ENCODE measurements at places on chromosomes 16 and 17.

DNA sequence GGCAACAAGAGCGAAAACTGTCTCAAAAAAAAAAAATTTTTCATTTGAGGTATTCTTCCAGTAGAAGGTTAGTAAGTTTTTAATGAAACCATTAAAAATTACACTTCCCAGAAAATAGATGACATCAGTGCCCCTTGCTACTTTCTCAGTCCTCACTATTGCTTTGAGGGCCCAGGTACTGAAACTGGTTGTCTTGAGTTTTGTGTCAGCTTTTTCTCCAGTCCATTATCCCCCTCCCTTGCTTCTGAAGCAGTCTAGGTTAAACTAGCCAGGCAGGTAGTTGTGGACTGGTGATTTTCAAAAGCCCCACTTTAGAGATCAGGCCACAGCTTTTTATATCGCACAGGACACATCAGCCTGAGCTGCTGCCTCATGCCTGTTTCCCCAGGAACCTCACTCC, 10.9 kb downstream of the SMCR8 start:
- DNase-seq, result no peak

- peak; percentile 86 for DNase-seq
Observed at GRCh38 chr17:81869221-81870130, 1.7 kb downstream of the ARHGDIA start.

GRCh38 chr16:84598360-84598759, 19.5 kb downstream of the COTL1 start:
- no peak for DNase-seq

DNA sequence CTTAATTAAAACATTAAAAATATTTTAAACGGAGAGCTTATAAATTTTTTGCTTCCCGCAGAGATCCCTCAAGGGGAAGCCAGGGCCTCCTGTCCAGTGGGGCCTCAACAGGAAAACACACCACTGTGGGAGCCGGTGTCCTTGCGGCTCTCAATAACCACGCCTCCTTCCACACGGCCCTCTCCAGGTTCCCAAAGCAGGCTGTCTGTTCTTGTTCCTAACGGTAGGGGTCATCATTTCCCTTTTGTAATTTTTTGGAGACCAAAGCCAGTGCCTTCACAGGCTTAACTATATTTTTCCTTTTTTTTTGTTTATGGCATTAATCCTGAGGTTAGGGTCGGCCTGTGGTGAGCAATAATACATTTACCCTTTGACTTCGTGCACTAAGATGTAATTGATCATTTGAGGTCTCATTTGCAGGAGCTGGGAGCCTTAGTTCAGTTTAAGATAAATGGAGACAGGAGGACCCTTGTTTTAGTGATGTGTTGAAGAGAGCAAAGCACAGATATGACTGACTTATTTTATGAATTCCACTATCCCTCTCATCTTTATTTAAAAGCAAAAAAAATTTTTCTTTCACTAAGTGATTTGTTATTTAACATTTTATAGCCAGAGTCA, 77.5 kb upstream of the N4BP1 start:
- peak; percentile 72 for DNase-seq

DNA sequence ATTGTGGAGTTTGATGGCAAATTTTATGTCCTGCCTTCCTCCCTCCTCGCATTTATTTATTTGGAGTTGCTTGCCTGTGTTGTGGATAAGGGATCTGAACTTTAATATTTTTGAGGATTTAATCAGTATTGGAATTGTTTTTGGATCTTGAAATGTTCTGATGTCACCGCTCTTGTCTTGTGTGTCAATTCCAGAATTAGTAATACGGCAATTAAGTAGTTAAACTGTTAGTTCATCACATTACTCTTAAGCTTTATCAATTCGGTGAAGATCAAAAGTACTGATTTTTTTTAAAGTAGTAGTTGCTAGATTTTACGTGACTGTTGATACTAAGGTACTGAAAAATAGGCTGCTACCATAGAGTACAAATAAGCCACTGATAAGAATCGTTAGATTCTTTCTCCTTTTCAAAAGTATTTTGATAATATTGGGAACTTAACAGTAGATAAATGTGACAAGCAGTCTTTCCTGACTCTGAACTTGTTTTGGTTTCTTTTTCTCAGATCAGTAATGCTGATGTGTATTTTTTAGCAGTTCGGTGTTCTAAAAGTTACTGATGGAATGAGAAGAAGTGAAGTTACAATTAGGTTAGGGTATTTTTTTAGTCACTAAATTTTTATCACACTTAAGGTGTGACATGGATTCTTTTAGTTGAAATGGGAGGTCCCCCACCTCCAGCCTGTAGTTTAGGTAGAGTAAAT, 2.0 kb downstream of the RBBP6 start:
- peak; percentile 15 for DNase-seq

DNA sequence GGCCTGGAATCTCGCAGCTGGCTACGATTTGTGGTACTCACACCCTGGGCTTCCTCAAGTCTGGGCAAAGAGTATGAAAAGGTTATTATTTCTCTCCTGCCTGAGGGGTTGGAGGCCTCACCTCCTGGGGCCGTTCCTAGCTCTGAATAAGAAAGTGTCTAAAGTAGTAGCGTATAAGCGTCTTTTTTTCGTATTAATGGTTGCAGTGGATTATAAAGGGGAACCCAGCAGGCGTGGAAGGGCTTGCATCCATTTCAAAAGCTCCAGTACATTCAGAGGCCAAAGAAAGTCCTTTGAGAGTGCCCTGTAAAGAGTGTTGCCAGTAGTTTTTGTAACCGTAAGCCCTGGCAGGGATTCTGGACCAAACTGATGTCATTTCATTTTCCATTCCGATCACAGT, 72.2 kb upstream of the MPHOSPH6 start:
- DNase-seq, result no peak

DNA sequence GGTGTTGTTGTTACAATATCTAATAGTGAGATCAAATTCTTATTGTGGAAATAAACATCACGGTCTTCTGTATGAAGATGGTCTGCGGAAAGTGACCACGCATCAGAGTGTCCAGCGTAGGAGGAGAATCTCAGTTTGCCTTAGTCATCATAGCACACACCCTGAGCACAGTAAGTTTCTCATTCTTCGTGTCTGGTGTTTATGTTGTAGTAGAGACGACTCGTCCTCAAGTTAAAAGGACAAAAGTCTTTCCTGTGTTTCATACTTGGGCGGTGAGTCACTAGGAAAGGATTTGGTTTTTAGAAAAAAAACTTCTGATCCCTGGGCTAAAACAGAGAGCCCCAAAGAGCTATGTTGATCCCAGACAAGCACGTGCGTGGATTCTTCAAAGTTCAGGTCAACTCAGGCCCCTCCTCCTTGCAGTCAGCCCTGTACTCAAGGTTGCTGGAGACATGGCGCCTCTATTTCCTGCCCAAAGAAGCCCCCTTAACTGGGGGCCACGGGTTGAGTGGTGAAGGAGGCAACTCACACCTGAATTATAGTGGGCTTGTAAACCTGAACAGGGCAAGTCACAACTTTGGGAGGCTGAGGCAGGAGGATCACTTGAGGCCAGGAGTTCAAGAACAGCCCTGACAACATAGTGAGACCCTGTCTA, 170.4 kb downstream of the ZFHX3 start:
- DNase-seq, result no peak

DNA sequence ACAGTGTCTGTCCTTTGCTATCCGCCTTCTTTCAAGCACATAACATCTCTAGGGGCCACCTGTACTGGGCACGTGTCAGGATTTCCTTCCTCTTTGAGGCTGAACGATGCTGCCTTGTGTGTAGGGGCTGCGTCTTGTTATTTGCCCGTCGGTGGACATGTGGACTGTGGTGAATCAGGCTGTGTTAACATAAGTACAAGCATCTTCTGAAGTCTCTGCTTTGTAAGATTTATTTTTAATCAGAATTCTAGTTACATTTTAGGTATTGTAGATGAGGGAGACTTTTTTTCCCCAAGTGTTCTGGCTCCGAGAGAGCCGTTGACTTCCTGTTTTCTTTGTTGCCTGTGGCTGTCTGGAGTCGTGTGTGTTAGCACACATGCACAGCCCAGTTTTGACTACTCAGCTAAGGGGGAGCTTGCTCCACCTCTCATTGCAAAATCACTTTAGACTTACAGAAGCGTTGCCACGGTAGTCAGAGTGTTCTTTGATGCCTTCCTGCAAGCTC, 26.1 kb downstream of the SPG7 start:
- peak; percentile 61 for DNase-seq

GRCh38 chr17:39092692-39093230, 58.7 kb downstream of the PLXDC1 start:
- DNase-seq, result no peak

DNA sequence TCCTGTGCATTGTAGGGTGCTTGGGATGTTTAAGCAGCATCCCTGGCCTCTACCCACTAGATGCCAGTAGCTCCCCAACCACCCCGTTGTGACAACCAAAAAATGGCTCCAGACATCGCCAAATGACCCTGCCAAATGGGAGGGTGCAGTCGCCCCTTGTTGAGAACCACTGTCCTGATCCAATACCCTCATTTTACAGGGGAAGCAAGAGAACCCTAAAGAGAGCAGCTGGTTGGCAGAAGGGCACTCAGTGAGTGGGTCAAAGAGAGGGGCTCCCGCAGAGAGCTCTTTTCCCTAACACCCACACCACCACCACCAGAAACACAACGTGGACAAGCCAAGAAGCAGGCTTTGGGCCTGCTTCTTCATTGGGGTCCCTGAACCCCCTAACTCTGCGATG, 18.4 kb downstream of the TEKT5 start:
- no peak for DNase-seq
